HS-27A (cell line): ENCODE measurements at places on chromosomes 5 and 9.

DNA sequence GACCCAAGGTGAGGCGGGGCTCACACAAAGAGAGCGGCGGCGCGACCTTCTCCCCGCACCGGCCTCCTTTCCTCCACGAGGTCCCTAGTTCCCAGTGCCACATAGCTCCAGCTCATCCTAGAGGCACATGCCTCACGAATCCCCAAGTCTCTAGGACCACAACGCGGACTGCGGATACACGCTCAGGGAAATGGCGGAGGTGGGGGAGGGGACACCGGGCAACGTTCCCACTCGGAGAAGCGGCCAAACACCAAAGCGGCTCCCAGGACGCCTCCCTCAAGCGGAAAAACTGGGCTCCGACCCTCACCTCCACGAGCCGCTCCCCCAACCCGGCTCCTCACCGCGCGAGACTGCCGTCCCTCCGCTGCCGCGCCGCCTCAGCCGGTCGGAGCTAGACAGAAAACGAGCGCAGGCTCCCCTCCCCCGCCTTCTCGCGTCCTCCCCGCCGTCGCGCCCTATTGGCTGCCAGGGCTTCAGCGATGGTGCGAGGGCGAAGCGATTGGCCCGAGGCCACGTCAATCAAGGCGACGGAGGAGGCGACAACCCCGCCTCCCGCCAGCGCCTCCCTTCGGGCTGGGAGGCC, at the start of gene HNRNPK:
TSS of gene HNRNPK (minus strand) at position 404 of the 583 bp plus-strand sequence. CDS start 1,963 bp downstream, outside the sequence.
- DNase-seq, result peak; percentile 94

DNA sequence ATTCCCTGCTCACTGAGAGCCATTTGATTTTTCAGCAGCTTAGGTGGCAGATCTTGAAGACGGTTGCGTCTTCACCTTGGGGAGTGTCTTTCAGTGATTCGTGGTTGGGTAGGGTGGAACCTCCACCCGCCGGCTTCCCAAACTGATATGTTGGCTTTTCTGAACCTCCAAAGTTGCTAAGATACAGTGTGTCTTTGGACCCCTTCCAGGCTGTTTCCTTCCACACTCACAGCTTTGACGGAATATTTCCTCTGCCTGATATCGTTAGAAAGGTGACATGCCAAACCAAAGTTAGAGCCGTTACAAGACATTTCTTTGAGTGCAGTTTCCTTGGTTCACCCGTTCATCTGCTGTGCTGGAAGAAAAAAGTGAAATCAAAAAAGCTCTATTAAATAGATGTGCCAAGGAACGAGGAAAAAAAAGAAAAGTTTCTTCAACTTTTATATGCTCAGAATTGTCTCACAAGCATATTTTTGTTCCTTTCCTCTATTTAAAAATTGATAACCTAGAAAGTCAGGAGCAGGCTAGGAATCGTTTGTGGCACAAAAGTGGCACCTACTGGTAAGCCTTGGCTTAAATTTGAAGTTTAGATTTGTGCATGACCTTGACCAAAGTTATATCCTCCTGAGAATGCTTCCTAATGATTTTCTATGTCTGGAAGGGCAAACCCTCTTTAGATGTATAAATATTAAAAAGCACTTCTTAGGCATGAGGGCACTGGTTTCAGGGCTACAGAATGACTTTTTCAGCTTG, 270.7 kb upstream of the WWC1 start:
- DNase-seq, result no peak

- peak; percentile 69 for DNase-seq
Measured at GRCh38 chr5:98349251-98349989, 424.0 kb upstream of the RGMB start.

GRCh38 chr9:33138768-33139167, 28.4 kb downstream of the B4GALT1 start:
- no peak for DNase-seq

- no peak for DNase-seq
Measured at GRCh38 chr9:33140401-33141360, 26.5 kb downstream of the B4GALT1 start.

DNA sequence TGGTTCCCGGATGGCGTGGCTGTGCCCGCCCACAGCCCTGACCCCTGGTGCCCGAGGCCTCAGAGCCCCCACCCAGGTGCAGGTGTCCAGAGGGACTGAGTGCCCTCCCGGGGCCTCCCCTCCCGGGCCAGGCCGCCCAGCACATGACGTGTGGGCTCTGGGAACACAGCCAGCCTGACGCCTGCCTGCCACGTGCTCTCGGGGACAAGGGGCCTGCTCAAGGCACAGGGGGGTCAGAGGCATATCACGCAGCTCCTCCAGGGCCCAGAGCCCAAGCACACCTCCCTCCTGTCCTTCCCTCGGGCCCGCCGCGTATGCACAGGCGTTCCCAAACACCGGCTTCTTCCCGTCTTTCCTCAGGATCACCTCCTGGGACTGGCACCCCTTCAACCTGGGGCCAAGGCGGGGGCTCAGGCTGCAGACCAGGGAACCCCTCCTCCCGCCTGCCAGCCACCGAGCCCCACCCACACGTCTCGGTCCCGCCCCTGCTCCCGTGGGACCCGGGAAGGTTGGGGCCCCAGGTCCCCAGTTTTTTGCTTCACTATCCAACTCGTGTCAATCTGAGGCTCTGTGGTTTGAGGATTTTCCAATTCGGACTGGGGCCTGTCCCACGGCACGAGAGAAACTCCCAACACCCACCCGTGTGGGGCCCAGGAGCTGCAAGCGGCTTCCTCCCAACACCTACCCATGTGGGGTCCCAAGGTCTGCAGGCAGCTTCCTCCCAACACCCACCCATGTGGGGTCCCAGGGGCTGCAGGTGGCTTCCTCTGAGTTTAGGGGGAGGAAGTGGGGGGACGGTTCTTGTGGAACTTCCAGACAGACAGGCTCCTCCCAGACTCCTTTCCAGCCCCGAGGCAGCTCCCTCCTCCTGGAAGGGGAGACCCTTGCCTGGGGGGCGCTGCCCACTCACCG, 1.5 kb downstream of the LCN10 start:
- no peak for DNase-seq

DNA sequence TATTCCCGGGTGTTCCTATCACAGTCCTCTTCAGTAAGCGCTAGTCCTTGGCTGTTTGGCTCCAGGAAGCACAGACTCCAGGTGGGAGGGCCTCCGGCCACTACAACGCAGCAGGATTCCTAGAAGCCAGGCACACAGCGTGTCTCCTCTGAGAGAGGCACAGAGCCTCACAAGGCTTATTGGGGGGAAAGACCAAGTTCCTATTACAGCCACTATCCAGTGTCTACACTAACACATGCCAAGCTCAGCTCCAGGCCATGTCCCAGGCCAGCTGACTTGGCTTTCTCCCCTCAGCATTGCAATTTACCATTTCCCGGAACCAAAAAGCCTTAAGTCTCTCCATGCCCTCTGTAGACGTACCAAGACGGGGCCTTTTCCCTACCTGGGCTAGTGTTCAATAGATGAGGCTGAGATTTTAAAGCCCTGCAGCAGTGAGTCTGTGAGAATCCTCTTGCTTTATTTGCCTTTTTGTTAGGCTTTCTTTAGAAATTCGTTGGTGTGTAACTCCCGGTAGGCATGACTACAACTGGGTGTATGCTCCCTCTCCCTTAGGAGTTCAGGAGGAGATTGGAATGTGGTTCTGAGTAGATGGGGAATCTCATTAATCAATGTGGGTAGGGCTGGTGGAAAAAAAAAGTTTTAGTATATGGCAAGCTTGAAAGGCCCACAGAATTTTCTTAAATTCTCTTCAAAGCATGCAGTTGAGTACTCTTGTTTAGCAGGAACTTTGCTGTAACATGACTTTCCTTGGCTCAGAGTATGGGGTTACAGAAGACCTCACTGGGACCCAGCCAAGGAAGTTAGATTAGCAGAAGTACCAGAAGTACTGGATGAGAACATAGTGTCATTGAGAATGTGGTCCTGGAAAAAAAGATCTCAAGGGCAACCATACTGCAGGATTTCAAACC, 84.3 kb upstream of the SLC1A3 start:
- no peak for DNase-seq

DNA sequence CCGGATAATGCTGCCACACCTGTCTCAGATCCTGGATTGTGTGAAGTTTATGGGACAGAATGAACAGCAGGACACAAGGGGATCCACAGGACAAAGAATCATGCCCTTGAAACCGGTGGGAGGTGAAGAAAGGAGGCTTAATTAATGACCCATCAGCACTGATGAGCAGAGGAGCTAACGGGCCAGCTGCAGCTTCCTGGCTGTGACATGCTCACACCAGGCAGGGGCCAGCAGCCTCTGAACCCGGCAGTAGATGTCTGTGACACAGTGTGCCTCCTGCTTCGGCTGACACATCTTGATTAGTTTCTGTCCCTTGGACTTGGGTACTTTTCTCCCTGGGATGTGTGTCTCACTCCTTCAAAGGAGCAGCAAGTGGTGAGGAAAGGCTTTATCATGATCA, 328.8 kb upstream of the BRINP1 start:
- DNase-seq, result no peak

- DNase-seq, result no peak
Measured at GRCh38 chr5:83487155-83487554, 15.6 kb downstream of the VCAN start.

DNA sequence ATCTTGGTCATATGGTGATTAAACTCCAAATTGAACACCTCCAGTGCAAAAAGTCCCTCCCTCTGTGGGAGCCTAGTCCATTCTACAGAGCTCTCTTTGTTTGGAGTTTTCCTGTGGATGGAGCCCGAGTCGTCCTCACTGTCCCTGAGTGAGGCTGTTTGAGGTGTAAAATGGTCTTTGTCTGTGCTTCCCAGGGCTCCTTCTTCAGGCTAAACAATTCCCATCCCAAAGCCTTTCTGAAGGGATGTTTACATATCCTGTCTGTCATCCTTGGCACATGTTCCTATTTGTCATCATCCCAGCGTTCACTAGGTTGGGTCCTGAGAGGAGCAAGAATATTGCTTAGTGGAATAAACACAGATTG, 68.9 kb downstream of the COL27A1 start:
- DNase-seq, result peak; percentile 14

- no peak for DNase-seq
Measured at GRCh38 chr9:106934442-106935238, 71.7 kb downstream of the ZNF462 start.

DNA sequence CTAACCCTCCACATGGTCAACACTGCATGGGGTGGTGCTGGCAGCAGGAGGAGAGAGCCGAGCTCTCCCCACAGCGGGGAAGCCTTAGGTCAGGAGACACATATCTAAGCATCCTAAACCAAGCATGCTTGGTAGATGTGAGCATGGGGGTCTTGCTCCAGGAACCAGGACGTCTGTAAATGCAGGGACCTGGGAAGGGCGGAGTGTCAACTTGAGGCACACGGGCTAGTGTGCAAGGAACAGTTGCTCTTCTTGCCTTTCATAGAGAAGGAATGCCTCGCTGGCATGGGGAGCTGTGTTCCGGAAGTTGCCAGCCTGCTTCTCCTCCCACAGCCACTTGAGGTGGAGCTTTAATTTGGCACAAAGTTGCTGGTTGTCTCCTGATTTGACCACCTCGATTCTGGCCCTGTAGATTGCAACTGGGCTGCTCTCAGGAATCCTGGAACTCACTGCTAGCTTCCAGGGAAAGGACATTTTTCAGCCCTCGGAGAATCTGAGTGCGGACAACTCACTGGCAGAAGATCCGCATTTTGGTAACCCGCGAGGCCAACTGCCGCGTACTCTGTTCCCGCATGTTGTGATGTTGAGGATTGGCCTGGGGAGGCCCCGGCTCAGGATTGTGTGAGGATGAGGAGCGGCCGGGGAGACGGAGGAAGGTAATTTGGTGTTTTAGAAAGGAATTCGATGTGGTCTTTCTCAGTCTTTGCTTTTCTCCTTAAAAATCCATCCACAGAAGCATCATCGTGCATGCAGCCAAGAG, 370.3 kb upstream of the IRX1 start:
- DNase-seq, result no peak

DNA sequence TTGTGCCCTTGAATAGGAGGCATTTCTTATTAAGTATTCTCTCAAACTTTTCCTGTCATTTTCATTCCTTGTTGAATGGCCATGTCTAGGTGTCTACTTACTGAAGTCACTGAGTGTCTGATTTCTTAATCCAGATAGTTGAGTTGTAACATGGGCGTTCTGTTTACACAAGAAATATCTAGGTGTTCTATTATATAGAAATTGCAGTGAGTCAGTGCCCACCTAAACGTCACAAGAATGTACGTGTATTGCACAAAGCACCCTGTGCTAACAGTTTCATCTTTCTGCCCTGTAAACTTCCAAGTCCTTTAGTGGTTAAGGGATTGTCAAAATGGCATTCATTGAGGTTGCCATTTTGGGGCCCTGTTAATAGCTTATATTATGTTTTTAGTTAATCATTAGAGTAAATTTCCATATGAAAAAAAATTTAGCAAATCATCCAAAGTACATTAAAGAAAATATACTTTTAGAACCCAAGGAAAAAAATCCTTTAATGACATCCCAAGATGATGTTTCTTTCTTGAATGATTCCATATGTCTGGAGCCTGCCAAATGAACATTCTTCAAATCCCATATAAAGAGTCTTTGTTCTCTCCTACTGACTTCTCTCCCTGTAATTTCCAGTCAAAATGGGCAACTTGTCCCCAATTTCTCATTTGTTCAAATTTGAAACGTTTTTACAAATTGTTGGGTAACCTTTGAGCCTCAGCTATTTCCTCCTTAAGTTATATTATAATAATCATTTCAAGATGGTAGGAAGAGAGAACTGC, 114.2 kb downstream of the GOLPH3 start:
- DNase-seq, result no peak

DNA sequence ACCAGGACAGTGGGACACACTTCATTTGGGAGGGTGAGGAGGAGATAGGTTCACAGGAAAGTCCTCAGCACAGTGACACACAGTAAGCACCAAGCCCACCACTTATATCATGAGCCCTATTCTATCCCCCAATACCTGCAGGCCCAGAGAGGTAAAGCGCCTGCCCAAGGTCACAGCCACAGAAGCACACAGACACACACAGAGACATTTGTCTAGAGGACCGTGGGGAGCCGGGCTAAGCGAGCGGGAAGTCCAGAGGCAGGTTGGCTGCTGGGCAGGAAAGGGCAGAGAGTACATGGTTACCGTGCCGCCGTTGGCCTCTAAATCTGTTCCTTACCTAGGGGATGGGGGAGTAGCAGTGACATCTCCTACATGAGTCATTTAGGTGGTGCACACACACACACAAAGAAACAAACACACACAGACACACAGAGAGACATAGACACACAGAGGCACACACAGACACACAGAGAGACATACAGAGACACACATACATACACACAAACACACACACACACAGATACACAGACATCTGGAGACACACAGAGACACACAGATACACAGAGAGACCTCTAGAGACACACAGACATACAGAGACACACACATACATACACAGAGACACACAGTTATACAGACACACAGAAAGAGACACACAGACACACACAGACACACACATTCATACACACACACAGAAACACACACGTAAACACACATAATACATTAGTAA, 15.9 kb upstream of the DUSP1 start:
- DNase-seq, result no peak

DNA sequence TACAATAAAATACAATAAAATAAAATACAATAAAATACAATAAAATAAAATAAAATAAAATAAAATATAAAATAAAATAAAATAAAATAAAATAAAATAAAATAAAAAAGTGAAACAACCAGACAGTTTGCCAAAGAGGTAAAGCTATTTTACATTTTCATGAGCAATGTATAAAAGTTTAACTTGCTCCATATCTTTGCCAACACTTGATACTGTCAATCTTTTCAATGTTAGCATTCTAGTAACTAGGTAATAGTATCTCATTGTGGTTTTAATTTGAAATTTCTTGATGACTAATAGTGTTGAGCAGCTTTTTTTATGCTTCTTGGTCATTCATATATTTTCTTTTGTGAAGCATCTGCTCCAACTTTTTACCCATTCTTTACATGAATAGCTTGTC, 17.3 kb downstream of the TTC33 start:
- DNase-seq, result no peak
